Stimulated activated CD4-positive, alpha-beta T cell treated with anti-CD3 and anti-CD28 coated beads, Interleukin-2, amount 100 ng/mL, for 24 hours (primary cell): ENCODE measurements at places on chromosomes 7 and 10.

GRCh38 chr10:116608686-116609594, 11.8 kb upstream of the PNLIPRP2 start:
- no peak for DNase-seq

GRCh38 chr7:123271231-123271630, 71.5 kb upstream of the SLC13A1 start:
- DNase-seq = no peak

GRCh38 chr7:114155116-114156110, 236.6 kb upstream of the PPP1R3A start:
- DNase-seq = no peak

GRCh38 chr7:79478386-79478785, 24.9 kb upstream of the MAGI2 start:
- no peak for DNase-seq

DNA sequence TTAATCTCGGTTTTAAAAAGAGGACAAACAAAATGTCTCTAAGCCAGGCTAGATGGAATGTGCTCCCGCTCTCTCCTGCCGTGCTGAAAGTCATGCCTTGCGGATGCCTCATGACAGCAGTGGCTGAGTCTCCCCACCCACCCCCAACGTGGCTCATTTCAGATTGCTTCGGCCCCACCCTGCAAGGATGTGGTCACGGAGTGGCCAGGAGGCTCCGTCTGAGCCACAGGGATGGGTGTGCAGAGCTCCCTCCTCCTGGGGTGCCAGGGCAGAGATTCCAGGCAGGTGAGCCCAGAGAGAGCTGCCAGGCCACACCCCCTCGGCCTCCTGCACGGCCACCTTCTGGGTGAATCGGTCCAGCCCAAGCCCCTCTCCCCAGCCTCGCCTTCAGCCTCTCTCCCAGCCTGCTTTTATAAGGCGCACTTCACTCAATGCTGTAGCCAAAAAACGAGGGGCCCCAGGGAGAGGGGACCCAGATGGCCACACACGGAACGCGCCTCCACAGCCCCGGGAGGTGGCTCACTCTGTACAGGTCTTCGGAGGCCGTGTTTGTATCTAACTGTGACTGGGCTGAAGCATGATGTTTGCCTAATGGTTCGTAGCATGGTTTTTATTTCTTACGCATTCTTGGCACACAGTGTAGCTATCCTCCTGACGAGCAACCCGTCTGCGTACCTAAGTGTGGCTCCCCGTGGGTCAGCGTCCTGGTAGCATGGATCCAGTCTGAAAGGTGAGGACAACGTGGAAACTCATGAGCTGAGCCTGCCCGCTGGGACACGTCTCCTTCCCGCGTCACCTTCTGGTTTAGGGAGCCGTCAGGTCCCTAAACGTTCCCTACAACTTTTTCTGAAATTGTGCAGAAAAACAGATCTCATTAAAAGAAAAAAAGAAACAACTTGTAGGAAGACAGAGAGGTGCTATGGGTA, 413.8 kb upstream of the FOXK1 start:
- DNase-seq = no peak

GRCh38 chr10:78600740-78601139, 468.0 kb upstream of the ZMIZ1 start:
- DNase-seq = no peak
